DMS79 (cell line): ENCODE measurements at places on chromosomes 6 and 20.

GRCh38 chr6:79453558-79454042, 83.6 kb downstream of the LCA5 start:
- DNase-seq: peak; percentile 54

- no peak for DNase-seq
These were observed 58.9 kb downstream of the FOXO3 start for GRCh38 chr6:108619431-108620197.

- DNase-seq: no peak
These were observed 311.4 kb downstream of the KIF16B start for GRCh38 chr20:16261733-16262273.

- DNase-seq: peak; percentile 23
These were observed 35.4 kb upstream of the MAPK13 start for GRCh38 chr6:36094753-36095496.

DNA sequence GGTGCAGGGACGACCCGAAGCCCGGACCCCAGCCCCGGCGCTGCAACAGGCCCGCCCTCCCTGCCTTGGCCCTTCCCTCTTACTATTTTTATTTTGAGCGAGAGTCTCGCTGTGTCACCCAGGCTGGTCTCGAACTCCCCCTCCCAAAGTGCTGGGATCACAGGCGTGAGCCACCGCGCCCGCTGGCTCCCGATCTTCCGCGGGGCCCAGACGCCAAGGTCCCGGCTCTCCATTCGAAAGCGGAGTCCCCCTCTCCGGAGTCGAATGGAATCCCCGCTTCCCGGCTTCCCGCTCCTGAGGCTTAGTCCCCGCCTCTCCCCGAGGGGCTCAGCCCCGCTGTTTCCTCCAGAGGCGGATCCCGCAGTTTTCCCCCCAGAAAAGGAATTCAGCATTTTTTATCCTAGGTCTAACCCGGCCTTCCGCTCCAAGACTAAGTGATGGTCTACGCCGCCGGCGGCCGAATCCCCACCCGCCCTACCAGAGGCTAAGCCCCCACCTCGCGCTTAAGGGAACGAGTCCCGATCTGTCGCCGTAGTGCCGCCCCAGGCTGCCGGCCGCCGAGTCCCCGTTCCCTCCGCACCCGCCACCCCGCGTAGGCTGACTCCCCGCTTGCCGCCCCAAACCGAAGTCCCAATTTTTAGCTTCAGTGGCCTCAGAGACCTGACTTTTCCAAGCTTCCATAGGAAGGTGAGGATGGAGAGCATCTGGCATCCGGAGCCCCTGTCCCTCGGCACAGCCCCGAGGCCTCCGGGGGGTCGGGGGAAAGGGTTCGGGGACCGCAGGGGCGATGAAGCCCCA, 11.5 kb upstream of the TMC2 start:
- no peak for DNase-seq

GRCh38 chr6:72972579-72972978, 252.7 kb downstream of the KHDC1L start:
- DNase-seq: no peak

GRCh38 chr6:41229721-41230120, 1.6 kb downstream of the TREML4 start:
- DNase-seq: no peak

DNA sequence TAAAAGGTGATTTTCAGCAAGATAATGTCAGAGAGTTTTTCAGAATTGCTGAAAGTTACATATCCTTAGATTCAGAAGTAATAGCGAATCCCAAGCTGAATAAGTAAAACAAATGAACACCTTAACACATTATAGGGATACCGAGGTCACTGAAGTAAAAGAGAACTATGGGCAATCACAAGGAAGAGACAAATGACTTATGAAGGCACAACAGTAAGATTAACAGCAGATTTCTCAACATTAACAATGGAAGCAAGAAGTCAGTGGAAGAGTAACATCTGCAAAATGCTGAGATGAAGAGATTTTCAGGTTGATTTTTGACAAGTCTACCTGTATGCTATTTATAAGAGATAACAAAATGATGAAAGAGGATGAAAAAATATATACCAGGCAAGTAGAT, 86.1 kb upstream of the EZR start:
- no peak for DNase-seq

DNA sequence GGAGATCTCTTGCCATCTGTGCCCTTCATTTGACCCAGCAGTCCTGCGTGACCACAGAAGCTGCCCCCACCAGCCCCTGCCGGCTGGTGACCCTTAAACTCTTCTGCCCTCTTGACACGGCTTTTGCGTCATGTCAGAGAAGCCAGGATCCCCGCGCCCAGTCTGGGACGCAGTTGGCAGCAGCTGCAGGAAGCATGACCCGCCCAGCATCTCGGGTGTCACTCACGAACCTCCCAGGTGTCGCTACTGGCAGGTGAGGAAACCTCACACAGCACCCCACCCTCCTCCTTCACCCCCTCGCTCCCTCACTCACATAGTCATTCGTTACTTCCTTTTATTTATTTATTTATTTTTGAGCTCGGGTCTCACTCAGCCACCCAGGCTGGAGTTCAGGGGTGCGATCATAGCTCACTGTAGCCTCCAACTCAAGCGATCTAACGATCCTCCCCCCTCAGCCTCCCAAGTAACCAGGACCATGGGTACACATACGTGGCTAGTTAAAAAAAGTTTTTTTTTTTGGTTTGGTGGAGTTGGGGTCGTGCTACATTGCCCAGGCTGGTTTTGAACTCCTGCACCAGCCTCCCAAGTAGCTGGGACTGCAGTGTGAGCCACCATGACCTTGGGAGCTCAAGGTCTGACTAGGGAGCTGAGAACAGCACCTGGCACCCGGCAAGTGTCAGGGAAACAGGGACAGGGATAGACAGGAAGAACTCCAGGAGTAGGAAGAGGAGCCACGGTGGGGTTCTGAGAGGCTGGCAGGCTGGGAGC, 14.1 kb upstream of the SPDEF start:
- DNase-seq: no peak

DNA sequence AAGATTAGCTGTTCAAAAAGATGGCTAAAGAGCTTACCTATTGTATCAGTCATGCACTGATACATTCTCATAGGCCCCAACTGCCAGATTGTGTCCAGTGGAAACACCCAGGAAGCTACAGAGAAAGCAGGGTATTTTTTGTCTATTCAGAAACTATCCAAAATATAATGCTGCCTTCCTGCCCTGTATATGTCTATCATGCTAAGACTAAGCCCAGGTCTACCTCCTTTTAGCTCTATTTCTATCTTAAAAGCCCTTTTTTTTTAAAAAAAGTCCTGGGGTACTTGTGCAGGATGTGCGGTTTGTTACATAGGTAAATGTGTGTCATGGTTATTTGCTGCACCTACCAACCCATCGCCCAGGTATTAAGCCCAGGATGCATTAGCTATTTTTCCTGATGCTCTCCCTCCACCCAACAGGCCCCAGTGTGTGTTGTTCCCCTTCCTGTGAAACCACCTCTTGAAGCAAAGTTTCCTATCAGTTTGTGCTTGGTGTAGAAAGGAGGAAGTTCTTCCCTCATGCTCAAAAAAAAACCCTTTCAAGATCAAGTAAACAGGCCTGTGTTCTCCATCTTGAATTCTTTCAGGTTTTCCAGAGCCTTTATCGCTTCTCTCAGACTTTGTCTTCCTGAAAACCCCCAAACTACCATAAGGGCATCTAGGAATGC, 514 bp downstream of the DEFB129 start:
- DNase-seq: no peak

DNA sequence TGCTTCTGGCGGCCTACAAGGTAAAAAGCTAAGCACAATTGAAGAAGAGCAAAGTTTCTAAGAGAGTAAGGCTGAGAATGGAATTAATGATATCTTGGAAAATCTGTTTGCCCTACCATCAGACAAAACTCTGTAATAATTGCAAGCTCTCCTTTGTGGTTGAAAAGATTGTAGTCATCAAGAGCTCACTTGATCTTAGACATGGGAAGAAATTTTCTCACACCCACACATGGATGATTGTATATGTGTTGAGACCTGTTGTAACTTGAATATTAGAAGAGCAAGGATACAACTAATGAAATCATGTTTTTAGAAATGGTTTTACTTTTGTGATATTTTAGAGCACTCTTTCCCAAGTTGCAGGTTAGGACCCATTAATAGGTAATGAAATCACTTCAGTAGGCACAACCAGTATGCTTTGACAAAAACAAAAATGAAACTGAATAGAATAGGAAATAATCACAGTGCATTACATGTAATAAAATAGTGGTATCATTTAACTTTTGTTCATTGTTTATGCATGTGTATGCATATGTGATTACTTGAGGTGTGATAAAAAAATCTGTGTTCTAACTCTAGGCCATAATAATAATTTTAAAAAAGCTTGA, 14.0 kb downstream of the DCBLD1 start:
- no peak for DNase-seq

GRCh38 chr6:41639809-41640371, 1.6 kb downstream of the MDFI start:
- DNase-seq: no peak

GRCh38 chr6:71651636-71652035, 234.7 kb upstream of the RIMS1 start:
- no peak for DNase-seq

DNA sequence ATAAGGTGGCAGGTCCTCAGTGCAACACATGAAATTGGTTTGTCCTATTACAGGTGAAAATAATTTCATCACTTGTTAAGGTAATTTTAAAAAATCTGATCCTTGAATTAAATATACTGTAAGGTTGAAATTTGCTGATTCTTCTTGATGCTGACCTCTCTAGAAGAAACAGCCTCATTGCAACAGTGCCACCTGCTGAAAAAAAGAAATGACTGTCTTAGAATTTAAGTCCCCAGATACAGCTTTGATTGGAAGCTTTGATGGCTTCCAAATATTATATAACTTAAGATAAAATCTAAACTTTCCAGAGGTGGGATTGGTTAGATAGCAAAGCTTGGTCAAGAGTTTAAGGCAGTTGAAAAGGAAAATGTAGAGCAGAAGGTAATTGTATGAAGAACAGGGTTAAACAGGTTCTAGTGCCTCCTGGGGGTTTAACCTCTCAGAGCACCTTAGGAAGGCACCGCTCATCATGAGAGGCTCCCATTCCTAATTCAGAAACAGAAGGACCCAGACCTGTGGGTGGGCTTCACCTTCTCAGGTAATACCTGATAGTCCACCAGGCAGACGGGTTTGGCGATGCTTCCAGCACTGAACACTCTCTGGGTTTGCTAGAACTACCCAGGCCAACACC, 401.0 kb downstream of the PAX1 start:
- DNase-seq: no peak

GRCh38 chr6:47073125-47074110, 31.3 kb upstream of the ADGRF1 start:
- DNase-seq: no peak

GRCh38 chr6:168033791-168034190, 36.3 kb downstream of the KIF25 start:
- DNase-seq: no peak

DNA sequence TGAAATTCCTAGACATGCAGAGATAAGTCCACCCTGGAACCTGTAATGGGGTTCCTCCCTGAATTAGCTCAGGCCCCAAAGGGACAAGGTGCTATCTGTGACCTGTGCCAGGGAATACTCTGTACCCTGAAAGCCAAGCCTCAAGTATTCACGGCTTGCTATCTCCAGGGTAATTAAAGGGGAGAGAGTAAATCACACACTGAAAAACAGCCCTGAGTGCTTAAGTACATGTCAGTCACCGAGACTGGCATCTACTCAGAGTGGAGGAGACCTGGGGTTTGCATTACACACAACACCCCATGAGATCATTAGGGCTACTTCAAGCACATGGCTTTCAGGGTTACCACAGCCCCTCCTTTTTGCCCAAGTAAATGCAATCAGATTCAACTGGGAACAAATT, 188.1 kb downstream of the CD83 start:
- no peak for DNase-seq

- no peak for DNase-seq
These were observed 1295.1 kb downstream of the EPHA7 start for GRCh38 chr6:92124200-92124651.

DNA sequence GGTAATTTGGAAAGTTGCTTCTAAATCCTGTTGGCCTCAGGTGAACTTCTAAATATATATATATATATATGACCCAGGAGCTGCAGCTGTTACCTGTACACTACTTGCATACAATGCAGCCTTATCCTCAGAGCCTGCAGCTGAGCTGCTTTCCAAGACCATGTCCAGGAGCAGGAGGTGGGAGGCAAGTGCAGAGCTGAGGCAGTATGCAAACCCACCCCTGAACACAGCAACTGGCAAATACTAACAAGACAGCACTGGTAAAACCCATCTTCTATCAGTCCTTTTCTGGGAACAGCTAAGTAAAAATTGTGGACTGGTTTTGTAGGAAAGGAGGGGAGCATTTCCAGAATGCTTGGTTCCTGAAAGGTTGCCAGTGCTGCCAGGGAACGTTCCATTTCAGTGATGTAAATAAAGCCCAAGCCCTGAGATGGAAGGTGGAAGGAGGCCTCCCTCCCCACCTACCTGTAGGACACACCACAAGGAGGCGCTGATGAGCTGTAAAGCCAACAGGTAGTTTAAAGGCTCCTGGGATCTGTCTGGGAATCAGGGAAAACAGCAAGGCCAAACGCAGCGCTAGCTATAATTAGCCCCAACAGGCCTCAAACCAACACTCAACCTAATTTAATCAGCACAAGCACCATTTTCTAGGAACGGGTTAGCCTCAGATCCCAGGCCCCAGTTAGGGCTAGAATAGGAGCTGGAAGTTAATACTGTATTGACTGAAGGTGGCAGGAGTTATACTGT, 93.8 kb upstream of the MAP7 start:
- peak; percentile 56 for DNase-seq

DNA sequence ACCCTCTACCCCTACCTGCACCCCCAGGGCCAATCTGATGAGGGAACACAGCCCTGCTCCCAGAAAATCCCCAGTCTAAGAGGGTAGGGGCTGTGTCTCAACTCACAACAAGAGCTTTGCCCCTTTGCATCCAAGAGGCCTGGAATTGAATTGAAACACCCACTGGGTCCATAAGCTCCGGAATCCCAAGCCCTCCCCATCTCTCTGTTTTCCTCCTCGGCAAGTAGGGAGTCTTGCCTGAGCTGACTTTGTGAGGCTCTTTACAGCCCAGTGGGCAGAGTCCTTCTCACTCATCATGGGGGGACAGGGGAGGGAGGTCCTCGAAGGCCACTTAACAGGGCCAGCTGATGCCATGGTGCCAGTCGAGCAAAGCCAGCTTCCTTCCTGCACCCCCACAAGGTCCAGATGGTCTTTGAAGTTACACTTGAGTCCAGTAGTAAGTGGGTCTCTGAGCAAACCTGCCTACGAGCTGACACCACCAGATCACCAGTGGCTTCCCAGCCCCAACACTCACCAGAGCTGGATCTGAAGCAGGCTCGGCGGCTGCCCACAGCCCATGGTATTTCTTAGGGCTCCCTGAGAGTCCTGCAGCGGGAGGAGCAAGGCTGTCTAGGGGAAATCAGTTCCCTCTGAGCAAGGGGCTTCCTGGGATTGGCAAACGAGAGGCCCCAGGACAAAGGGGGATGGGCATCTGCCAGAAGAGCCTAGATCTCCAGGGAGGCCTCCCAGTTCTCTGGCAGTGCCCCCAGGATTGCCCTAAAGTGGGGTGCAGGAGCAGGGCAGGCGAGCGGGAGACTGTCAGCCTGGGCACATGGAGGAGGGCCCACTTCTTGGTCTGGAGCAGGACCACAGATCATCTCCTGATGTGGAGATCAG, 144.5 kb downstream of the VEGFA start:
- DNase-seq: peak; percentile 61
